ENCODE measurements at places on chromosomes 7 and 10.

DNA sequence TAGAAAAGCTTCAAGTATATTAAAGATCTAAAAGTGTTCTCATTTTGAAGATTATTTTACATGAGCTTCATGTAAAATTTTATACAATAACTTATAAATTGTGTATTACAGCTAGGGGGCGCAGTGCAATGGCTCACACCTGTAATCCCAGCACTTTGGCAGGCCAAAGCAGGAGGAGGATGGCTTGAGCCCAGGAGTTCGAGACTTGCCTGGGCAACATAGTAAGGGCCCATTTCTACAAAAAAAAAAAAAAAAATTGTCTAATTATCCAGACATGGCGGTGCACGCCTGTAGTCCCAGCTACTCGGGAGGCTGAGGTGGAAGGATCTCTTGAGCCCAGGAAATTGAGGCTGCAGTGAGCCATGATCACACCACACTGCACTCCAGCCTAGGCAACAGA lies 16.6 kb downstream of the ACBD5 start:
- no peak for DNase-seq

GRCh38 chr7:50791938-50792341 lies 9.2 kb upstream of the GRB10 start:
- DNase-seq = no peak

GRCh38 chr7:150439967-150440366 lies 10.5 kb upstream of the GIMAP8 start:
- DNase-seq = no peak

- DNase-seq = no peak
Observed at GRCh38 chr10:123997486-123998196, 95.8 kb downstream of the CHST15 start.

DNA sequence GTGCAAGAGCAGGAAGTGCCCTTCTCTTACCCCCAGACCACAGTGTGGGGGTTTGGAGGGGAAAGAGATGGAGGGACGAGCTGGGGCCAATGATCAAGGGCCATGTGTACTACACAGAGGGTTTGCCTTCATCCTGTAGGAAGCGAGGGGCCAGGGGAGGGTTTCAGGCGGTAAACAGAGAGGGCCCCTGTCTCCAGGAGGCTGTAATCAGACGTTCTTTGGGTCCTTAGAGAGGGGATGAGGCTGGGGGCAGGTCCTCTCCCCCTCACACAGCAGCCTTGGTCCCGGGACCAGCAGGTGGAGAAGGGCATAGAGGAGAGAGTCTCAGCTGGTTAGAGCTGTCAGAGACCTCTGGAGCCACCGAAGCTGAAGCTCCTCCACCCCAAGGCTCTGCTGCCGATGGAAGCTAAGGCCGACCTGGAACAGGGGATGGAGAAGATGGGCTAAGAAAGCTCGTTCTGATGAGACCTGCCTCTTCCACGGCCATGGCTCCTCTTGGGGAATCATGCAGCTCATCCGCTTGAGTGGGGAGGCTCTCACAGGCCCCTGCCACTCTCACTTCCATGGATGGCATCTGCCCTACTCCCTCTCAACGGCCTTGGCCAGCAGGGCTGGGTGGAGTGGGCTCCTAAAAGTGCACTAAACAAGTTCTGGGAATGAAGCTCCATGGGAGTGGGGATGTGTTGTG lies 3.5 kb downstream of the LOXL4 start:
- DNase-seq = no peak

- no peak for DNase-seq
Observed at GRCh38 chr10:51878695-51879094, 179.3 kb upstream of the CSTF2T start.

GRCh38 chr10:49037187-49037586 lies 78.1 kb downstream of the VSTM4 start:
- no peak for DNase-seq

- no peak for DNase-seq
Observed at GRCh38 chr10:21534604-21535493, 817 bp downstream of the MLLT10 start.

DNA sequence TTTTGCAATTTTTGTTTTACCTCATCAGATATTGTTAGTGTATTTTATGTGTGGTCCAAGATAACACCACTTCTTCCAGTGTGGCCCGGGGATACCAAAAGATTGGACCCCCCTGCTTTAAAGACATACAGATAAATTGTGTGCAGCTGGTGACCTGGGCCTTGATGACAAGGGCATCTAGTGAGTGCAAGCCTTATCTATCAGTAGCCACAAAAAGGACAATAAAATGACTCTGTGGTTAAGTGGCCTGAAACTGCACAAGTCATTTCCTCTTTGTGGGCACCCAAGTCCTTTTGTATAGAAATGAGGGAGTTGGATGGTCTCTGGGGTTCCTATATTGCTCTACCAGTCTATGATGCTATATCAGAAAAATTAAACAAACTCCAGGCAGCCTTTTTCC lies 98.1 kb downstream of the PARD3 start:
- no peak for DNase-seq

DNA sequence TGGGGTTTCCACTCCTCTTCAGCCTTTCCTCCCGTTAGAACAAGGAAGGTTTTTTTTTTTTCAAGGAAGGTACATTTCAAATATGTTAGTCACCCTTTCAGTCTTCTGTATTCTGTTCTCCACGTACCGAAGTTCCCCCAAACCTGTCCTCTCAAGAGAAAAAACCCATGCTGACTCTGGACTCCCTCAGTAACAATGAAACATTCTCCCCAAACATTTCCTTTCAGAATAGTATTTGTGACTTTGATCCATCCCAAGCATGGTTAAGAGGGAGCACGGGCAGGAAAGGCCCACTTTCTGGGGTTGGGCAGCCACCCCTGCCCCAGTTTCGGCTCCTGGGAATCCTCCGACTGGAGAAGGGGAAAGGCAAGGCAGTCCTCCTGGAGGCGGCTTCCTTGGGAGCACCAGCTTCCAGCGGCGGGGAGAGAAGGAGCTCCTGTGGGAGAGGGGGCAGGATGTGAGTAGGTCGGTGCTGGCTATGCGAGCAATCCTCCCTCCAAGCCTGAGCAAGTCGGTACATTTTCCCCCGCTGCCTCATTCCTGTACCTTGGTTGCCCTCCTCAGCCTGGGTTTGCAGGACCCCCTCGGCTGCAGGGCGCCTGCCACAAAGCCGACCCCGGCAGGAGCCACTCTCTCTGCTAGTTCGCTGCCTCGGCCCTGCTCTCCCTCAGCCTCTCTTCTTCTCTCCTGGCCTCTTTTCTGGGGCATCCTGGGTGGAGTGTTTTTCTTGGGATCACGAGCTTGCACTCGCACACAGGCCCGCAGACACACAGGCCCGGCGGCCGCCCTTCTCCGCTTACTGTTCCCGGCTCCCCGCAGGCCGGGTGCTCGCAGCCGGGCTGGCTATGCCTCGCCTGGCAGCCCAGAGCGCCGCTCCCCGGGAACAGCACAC lies 2.1 kb upstream of the HOXA1 start:
- no peak for DNase-seq

DNA sequence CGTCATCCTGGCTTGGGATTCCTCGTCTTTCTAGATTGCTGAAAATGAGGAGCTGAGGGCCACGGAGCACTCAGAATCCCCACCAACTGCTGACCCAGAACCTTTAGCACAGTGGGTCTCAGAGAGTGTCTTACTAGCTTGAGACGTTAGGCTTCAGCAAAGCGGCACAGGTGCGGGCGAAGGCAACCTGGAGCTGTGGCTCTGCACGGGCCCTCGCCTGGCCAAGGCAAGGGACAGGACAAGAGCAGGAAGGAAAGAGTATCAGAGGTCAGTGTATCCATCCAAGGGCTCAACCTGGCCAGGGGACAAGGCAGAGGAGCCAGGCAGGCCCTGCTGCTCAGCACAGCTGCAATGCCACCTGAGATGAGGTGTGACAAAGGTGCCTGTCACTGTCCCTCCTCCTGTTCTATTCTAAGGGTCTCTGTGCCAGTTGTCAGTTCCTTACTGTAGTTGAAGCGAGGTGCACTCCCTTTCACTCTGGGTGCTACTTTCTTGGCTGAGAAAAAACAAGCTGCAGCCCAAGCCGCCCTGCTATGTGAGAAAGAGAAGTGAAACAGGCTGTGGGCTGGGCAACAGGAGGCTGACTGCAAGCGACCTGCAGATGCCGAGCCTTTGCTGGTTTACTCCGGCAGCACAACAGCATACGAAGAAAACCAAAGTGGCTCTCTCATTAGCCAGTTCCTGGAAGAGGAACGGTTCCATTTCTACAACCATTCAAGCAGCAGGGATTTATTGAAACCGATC lies 33.3 kb upstream of the KDM7A start:
- no peak for DNase-seq
